ENCODE measurements at places on chromosomes 4 and X.

GRCh38 chr4:40418430-40419230 is 83.5 kb downstream of the CHRNA9 start:
- DNase-seq, result no peak

GRCh38 chrX:39853417-39854030 is 244.2 kb downstream of the BCOR start:
- no peak for DNase-seq

DNA sequence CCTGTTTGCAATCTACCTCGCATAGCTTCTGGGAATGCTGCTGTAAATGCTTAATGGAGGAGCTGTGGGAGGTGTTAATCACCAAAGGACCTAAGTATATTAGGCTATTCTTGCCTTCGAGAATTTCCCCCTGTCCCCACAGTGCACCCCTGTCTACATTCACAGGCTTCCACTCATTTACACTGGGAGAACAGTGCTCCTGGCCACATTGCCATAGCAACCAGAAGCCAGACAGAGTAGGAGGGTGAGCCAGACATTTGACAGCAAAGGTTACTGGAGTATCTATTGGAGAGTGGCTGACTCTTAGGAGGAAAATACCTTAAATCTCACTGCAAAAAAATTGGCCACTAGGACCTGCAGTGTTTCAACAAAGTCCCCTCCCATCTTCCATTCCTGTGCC is 185.9 kb upstream of the PBDC1 start:
- DNase-seq, result no peak

DNA sequence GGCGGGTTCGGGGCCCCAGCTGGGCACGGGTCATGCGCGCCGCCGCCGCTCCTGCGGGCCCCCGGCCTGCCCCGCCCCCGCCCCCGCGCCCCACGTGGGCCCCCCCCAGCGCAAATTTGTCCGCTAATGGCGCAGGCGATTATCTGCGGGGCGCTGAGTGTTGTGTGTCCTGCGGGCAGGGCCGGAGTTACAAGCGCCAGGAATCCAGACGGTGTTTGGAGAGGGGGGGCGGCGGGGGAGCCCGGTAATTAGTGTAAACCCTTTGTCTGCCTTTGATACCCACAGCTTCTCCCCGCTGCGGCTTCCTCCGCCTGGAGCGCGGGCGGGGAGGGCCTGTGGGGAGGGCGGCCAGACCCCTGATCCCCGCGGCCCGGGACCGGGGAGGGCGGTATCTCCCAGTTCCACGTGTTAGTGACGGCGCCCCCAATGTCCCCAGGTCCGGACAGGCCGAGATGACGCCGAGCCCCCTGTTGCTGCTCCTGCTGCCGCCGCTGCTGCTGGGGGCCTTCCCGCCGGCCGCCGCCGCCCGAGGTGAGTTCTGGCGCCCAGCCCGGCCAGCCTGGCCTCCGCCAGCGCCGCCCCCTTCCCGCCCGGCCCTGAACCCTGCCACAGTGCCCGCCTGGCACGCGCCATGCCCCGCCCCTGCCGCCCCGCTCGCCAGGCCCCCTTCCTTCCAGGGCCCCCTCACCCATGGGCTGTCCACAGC is 761 bp downstream of the FGFRL1 start:
- peak; percentile 56 for DNase-seq

DNA sequence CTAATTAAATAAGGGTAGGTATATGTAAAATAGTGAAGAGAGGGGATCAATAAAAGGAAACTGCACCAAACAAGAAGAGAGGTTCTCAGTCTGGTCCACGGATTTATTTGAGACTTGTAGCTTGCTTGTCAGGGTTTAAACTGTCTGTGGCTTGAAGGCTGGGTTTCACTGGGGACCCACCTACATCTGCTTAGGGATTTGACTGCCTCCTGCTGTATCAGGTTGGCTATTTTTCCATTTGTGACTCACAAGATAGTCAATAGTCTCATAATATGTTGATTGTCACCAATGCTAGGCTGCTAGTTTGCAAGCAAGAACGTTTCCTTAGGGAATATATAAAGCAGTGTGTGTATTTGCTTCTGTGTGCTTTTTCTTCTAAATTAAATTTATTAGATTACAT is 1950.7 kb upstream of the IGFBP7 start:
- DNase-seq, result no peak

GRCh38 chrX:38409289-38409688 is 56.9 kb downstream of the OTC start:
- no peak for DNase-seq

DNA sequence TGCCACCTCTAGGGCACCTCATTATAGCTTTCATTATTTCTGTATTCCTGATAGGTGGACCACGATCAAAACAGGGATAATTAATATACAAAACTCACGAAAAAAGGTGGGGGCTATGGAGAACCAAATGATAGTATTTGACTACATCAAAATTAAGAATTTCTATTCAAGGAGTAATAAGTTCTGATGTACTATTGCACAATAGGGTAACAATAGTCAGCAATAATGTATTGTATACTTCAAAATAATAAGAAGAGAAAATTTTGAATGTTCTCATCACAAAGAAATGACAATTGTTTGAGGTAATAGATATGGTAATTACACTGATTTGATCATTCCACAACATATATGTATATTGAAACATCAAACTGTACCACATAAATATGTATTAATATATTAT is 327.3 kb upstream of the TRAM1L1 start:
- no peak for DNase-seq

DNA sequence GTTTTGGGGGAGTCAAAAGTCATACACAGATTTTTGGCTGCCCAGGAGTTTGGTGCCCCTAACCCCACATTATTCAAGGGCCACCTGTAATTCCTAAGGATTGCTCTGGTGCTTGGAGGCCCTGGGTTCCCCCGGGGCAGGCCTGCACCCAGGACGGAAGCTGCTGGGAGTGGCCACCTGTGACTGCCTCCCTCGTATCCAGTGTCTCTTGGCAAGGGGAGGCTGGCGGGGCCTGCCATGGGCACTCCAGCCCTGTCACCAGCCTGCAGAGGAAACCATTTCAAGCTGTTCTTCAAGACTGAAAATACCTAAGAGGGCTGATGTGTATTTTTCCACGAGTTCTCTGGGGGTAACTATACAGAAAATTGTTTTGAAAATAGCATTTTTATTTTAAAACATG is 24.5 kb upstream of the GPR78 start:
- no peak for DNase-seq

- no peak for DNase-seq
These were observed 49.9 kb upstream of the UGT2B10 start for GRCh38 chr4:68765876-68766275.

DNA sequence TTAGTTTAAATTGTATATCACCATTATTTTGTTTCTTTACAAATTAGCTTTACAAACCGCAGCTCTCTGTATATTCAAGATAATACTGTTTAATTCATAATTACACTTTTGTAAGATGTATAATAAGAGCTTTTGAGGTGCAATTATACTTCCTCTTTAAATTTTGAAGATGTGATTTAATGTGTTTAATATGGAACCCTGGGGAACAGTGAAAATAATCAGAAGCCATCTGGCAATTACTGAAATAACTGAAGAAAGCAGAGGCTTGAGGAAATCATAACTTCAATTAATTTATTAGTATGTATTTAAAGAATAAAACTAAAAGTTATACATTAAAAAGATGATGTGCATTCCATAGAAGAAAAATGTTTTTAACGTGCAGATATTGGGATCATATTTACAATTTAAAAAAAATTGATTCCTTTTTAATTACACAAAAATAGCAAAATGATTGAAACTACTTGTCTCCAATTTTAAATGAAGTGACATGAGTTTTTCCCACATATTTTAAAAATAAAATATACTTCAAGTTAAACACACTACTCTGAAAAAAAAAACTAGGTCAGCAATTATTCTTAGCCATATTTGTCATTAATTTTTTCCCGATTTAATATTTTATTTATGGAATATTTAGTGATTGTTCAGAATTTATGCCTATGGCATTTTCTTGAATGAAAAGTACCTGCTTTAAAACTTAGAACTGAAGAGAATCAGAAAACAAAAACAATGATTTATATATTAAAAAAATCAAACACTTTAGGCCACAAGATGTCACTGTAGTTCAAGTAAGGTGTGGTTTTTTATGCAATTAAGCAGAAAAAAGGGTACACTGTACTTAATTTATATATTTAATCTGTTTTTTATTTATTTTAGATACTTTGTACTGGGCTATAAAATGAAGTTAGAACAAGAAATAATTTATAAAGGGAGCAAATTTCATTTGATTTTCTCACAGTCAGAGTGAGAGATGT is 942.7 kb upstream of the NDST4 start:
- DNase-seq, result peak; percentile 15

DNA sequence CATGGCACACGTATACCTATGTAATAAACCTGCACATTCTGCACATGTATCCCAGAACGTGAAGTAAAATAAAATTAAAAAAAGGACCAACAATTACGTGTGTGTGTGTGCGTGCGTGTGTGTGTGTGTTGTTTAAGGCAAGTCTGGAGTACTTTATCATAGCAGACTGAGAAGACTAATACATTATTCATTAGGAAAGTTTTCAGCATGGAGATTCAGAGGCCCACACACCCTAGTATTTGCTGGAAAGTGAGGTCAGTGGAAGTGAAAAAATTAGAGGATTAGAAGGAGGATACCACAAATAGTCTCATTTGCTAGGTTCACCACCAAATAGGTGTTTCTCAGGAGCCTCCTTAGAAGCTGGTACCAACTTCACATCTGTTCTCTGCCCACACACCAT is 457.1 kb upstream of the CPEB2 start:
- DNase-seq, result no peak

GRCh38 chr4:134883831-134884449 is 682.4 kb upstream of the PABPC4L start:
- no peak for DNase-seq

DNA sequence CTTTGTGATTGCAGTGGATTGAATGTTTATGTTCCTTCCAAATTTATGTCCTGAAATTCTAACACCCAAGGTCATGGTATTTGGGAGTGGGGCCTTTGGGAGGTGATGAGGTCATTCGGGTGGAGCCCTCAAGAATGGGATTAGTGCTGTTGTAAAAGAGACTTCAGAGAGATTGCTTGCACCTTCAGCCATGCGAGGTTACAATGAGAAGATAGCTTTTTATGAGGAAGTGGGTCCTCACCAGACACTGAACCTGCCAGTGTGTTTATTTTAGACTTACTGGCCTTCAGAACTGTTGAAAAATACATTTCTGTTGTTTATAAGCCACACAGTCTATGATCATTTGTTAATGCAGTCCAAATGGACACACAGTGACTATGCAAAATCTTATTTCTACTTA is 161.0 kb upstream of the GPRIN3 start:
- DNase-seq, result no peak

GRCh38 chrX:130340271-130340670 is 552 bp downstream of the SLC25A14 start:
- DNase-seq, result no peak

- DNase-seq, result no peak
These were observed 256.3 kb downstream of the BMPR1B start for GRCh38 chr4:95014068-95014467.

- DNase-seq, result no peak
These were observed 715 bp downstream of the ZMAT1 start for GRCh38 chrX:101931136-101931487.

DNA sequence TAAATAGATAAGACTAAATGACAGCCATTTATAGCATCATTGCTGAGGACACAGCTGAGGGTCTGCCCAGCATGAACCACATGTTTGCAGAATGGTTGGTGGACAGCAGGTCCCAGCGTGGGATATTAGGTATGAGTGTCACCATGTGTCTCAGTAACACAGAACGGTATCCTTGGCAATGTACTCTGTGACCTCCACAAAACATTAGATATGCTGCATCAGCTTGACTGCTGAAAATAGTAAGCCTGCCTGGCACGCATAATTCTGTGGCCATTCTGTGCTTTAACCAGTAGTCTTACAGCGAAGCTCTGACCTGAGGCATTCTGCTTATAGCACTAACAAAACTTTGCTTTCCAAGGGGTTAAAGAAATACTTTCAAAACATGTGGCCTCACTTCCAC is 32.0 kb downstream of the LIMCH1 start:
- DNase-seq, result no peak

GRCh38 chr4:139054791-139055505 is 39.4 kb downstream of the NOCT start:
- DNase-seq, result no peak

GRCh38 chrX:105706041-105706440 is 116.3 kb upstream of the NRK start:
- no peak for DNase-seq

GRCh38 chr4:7903791-7904516 is 35.7 kb downstream of the AFAP1 start:
- DNase-seq, result no peak

- DNase-seq, result no peak
These were observed 108.7 kb downstream of the CORIN start for GRCh38 chr4:47729131-47729680.

DNA sequence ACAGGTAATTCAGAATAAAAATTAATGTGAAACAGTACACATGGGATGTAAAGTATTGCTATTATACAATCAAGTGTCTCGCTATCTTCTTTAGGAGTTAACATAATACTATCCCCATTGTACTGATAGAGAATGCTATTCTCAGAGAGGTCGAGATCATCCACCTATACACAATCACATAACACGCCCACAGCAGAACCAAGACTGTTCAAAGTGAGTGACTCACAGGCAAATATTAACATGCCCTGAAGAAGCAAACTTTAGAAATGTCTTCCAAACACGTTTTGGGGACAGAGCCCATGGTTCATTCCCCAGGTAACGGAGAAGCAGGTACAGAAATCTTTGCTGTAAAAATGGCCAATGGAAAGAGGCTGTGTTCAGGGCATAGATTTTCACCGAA is 50.1 kb upstream of the PHKA2 start:
- DNase-seq, result no peak
